NCI-H510A treated with DMSO at 0.1 percent for 48 hours (cell line): ENCODE measurements at places on chromosomes 7 and 10.

- no peak for DNase-seq
Measured at GRCh38 chr10:91495402-91495801, 85.3 kb downstream of the HECTD2 start.

DNA sequence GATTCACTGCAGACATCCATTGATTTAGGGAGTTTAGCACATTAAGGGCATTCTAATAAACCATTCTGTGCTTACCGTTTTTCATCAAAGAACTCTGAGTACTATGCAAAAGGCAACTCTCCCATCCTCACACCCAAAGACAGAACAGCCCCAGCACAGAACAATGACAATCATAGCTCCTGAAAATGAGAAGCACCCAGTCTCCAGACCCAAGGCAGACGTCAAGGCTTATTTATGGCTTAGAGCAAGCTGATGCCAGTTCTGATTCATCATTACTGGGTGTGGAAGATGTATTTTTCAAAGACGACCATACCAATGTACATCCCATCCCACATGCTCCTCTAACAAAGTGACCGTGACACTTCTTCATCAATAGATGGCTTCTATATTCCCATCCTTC, 67.6 kb downstream of the OSBPL3 start:
- DNase-seq: peak; percentile 50

- DNase-seq: no peak
Measured at GRCh38 chr7:29859104-29859503, 52.8 kb downstream of the WIPF3 start.

- no peak for DNase-seq
Measured at GRCh38 chr7:15204421-15204820, 301.9 kb upstream of the DGKB start.

- no peak for DNase-seq
Measured at GRCh38 chr10:88931548-88931947, 21.0 kb downstream of the ACTA2 start.
